ENCODE measurements at places on chromosomes 13 and 19. TPM values are rescaled to one million over a fixed set of nuclear protein-coding genes. Genes with fewer than 3 reads are reported as not detected.

- no peak for DNase-seq
Observed at GRCh38 chr13:33169273-33169980, 116.1 kb downstream of the STARD13 start.

DNA sequence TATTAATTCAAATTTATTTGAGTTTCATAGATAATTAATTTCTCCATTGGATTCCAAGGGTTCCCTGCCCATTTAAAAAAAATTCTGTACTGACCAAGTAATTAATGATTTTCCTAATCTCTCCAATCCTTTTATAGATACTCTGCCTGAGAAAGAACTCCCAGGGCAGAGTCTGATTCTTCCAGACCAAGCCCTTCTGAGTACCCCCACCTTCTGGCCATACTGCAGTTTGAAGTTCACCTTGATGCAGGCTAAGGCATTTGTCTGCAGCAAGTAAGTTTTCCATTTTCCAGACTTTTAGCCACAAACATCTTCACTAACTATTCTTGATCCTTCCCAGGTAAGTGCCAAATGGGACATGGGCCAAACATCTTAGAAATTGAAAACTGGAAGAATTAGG is 195.9 kb downstream of the LHFPL6 start:
- DNase-seq, result no peak

GRCh38 chr13:26589754-26590153 is 32.3 kb downstream of the WASF3 start:
- DNase-seq, result no peak

DNA sequence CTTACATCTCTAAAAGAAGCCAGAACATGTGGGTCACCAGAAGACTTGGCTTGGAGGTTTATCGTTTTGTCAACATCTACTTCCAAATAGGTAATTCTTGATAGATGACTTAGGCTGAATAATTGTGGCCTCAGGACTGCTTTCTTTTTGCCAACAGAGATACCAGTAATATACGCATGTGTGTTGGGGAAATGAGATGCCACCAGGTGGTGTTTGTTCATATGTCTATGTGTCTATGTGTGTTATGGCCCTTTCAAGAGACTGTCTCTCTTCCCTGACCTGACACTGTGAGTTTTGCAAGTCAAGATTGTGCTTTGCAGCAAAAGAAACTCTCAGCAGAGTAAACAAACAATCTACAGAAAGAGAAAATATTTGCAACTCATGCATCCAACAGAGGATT is 31.6 kb upstream of the METTL21C start:
- no peak for DNase-seq

GRCh38 chr19:23305555-23305954 is 55.4 kb upstream of the ZNF724 start:
- no peak for DNase-seq

The RGCC gene
- total RNA-seq, result 726 TPM

All from tibial nerve (tissue), 4 donors.